ENCODE measurements at places on chromosomes 13 and 19. TPM values are rescaled to one million over a fixed set of nuclear protein-coding genes. Genes with fewer than 3 reads are reported as not detected.

FBL gene
- 579 TPM for total RNA-seq

VAV1 gene
- 84.5 TPM for total RNA-seq

GRCh38 chr19:58021541-58022282 lies 12.1 kb upstream of the ZSCAN1 start:
- no peak overlapping the region for H3K4me3 ChIP-seq
- no peaks in the 10 kb centered on the region for H3K4me1 ChIP-seq
- H3K36me3 ChIP-seq, result peaks cover 7% of the 10 kb centered on the region
- H3K27ac ChIP-seq, result no peak overlapping the region
- no peaks in the 10 kb centered on the region for H3K27me3 ChIP-seq

DNA sequence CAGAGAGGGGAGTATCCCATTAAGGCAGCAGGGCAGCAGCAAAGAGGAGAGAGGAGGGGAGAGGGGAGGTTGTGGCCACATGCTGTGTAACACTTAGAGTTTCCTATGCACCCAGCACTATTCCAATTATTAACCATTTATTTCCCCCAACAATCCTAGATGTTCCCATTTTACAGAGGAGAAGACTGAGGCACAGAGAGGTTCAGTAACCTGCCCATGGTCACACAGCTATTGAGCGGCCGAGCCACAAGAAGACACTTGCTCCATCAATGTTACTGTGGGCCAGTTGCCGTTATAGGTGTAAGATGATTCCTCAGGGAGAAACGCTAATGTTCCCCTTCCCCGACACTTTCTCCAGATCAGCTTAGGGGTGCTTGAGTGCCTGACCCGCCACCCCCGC lies 69.2 kb downstream of the INSR start:
- no peak overlapping the region for H3K4me3 ChIP-seq
- no peaks in the 10 kb centered on the region for H3K36me3 ChIP-seq
- no peak for DNase-seq
- no peak overlapping the region for H3K27ac ChIP-seq
- peaks cover 25% of the 10 kb centered on the region for H3K27me3 ChIP-seq

FPR1 gene
- total RNA-seq, result not detected

- peaks cover 50% of the 10 kb centered on the region for H3K36me3 ChIP-seq
- no peak overlapping the region for H3K4me3 ChIP-seq
- H3K4me1 ChIP-seq, result peaks cover 6% of the 10 kb centered on the region
- H3K27me3 ChIP-seq, result no peaks in the 10 kb centered on the region
Observed at GRCh38 chr19:36837176-36837905, 846 bp downstream of the ZNF790 start.

DNA sequence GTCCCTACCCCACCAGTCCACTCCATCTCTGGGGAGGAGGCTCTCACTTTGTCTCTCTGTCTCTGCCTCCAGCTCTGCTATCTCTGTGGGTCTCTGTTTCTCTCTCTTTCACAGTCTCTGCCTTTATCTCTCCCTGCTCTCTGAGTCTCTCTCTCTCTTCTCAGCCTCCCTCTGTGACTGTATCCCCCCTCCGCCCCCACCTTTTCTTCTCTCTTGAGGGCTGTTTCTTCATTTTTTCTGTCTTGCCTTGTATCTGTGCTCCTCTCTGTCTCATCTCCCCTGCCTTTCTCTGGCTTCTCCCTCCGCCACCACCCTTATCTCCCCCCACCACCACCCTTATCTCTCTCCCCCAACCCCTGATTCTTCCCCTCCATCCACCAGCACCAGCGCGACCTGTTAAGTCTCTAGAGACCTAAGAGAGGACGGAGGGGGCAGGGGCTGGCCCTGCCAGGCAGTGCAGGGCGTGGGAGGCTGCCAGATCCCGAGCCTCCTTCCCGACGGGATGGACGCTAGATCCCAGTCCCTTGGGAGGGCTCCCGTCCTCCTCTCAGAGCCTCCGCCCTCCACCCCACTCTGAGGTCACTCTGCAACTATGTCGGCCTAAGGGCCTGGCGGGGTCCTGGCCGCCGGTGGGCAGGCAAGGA lies 1.0 kb downstream of the AXL start:
- H3K27me3 ChIP-seq, result peaks cover 23% of the 10 kb centered on the region
- DNase-seq, result no peak
- no peak overlapping the region for H3K4me3 ChIP-seq
- no peak overlapping the region for H3K27ac ChIP-seq
- H3K4me1 ChIP-seq, result no peaks in the 10 kb centered on the region

DNA sequence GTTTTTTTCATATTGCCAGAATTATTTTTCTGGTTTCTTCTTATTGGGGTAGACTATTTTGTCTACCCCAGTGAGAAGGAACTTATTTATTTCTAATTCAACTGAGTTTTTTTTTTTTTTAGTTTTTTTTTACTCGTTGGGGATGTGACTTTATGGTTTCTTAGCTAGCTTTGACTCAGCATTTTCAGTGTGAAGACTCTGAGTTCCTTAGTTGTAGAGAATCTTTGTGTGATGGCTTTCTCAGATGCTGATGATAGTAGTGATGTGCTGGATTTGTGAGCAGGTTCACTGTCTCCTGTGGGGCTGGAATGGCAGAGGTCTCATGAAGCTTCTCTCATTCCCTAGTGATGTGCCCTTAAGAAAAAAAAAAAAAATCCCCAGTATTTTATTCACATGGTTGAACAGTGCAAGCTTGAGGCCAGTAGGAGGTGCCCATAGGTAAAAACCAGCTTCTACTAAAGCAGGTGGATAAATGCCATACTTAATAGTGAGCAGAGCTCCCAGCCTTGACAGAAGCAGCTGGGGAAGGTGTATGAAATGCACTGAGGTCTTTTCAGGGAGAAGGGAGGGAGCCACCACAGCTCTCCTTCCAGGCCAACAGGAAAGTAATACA lies 106.2 kb upstream of the KLF5 start:
- DNase-seq, result no peak
- no peaks in the 10 kb centered on the region for H3K4me1 ChIP-seq
- no peak overlapping the region for H3K4me3 ChIP-seq

TEX29 gene
- total RNA-seq, result 0.43 TPM

- no peak overlapping the region for H3K27ac ChIP-seq
- peaks cover 91% of the 10 kb centered on the region for H3K36me3 ChIP-seq
- no peaks in the 10 kb centered on the region for H3K27me3 ChIP-seq
- DNase-seq, result no peak
- no peak overlapping the region for H3K4me3 ChIP-seq
Observed at GRCh38 chr19:11942843-11943108, 17.9 kb downstream of the ZNF700 start.

GAPDHS gene
- total RNA-seq, result not detected

DNA sequence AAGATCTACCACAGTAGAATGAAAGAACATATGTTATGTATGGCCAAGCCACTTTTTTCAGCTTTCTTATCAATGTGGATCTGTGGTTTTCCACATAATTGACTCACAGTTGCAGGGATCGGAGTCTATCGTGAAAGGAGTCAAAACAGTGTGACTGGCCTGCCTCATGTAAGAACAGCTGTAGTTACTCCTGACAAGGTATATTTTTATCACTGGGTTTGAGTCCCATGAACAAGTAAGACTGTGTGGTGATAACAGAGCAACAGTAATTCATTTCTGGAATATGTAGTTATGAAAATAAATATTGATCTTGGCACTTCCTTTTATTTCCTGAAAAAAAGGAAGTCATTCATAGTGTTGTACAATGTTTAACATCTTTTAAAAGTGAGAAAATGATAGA lies 416.6 kb downstream of the KLF12 start:
- peaks cover 23% of the 10 kb centered on the region for H3K36me3 ChIP-seq
- H3K27ac ChIP-seq, result peak overlapping the region; percentile 8
- peaks cover 68% of the 10 kb centered on the region for H3K4me1 ChIP-seq
- no peaks in the 10 kb centered on the region for H3K27me3 ChIP-seq
- H3K4me3 ChIP-seq, result no peak overlapping the region
- peak; percentile 43 for DNase-seq

DNA sequence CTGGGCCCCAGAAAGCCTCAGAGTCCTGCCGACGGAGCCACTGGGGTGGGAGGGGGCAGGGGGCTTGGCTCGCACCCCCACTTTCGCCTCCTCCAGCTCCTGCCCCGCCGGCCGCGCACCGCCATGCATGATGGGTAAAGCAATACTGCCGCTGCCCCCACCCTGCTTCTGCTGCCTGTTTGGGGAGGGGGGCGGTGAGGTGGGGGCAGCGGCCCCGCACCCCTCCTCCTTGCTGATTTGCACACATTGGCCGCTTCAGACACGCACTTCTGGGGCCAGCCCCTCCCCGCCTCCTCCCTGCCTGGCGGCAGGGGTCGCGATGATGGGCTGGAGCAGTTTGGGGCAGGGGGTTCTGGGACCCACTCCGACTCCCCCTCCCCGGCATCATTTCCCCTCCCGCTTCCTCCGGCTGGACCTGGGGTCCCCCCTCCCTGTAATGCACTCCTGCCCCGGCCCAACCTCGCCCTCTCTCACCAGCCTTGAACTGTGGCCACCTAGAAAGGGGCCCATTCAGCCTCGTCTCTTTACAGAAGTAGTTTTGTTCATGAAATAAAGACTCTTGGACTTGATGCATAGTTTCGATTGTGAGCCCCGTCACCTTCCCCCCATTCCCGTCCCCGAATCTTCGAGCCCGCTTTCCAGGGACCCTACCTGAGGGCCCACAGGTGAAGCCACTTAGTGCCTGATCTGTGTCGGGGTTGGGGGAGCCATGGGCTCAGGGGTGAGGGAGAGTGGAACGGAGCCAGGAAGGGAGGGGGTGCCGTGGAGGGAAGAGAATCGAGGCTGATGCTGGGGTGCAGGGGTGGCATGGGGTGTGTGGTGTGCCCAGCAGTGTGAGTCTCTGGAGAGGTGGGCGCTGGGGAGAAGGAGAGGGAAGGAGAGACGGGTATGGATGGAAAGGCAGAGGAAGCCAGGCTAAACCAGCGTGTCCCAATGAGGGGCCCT lies 1.4 kb upstream of the HPN start:
- no peak for DNase-seq
- peaks cover 10% of the 10 kb centered on the region for H3K27me3 ChIP-seq
- no peaks in the 10 kb centered on the region for H3K36me3 ChIP-seq
- peaks cover 17% of the 10 kb centered on the region for H3K4me1 ChIP-seq

- H3K4me3 ChIP-seq, result peak within 1 kb of the TSS; percentile 92
- H3K36me3 ChIP-seq, result peaks cover 26% of the 10 kb centered on the region
- peaks cover 60% of the 10 kb centered on the region for H3K4me1 ChIP-seq
- DNase-seq, result peak; percentile 88
- H3K27ac ChIP-seq, result peak within 1 kb of the TSS; percentile 88
Observed at GRCh38 chr13:27621366-27622101, at the start of gene POLR1D. TSS of gene POLR1D (plus strand) at chr13:27621892. CDS start at chr13:27621984, 92 bp downstream.

TICAM1 gene
- total RNA-seq, result 25.4 TPM

GRCh38 chr19:19335408-19336158 lies 15.0 kb downstream of the MAU2 start:
- no peaks in the 10 kb centered on the region for H3K4me1 ChIP-seq
- H3K36me3 ChIP-seq, result peaks cover 17% of the 10 kb centered on the region
- H3K27me3 ChIP-seq, result no peaks in the 10 kb centered on the region
- no peak overlapping the region for H3K27ac ChIP-seq

C13orf42 gene
- not detected for total RNA-seq

DNA sequence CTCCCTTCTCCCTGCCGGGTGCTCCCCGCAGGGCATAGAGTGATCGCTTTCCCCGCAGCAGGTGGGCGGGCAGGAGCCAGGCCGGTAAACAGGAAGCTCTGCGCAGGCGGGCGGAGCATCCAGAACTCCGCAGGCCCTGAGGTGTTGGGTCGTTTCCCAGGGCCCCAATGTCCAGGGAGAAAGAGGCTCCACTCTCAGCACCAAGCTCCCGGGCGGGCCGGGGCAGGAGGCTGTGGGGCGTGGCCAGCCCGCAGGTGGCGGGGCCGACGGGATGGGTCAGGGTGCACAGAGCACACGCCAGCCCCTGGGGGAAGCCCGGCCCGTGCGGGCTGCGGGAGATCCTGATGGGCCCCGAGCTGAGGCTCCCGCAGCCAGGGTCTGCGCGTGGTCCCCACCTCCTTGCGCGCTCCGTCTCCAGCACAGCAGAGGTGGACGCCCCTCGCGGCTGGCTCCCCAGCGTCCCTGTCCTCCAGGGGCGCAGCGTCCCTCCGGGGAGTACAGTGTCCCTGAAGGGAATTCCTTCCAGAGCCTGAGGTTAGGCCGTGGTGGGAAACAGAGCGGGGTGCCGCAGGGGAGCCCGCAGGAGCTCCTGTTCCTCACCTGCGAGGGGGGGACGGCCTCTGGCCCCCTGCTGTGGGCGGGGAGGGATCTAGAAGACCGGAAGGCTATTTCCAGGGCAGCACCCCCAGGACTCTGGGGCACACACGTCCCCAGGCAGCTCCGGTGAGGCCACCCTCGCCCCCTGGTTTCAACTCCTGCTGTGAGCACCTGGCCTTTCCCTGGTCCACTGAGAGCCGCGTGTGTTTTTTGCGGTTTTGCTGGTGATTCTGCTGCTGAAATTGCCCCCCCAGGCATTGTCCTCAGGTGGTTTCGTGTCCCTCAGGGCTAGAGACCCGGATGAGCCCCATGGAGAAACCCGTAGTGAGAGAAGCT lies 12.2 kb downstream of the PIP5K1C start:
- no peaks in the 10 kb centered on the region for H3K27me3 ChIP-seq
- peaks cover 34% of the 10 kb centered on the region for H3K4me1 ChIP-seq
- peak overlapping the region; percentile 51 for H3K4me3 ChIP-seq
- peak; percentile 69 for DNase-seq

Data from activated CD4-positive, alpha-beta memory T cell treated with anti-CD3 and anti-CD28 coated beads for 36 hours (primary cell).